ENCODE measurements at places on chromosomes 2 and 18. TPM values are rescaled to one million over a fixed set of nuclear protein-coding genes. Genes with fewer than 3 reads are reported as not detected.

IL36G gene
- not detected for total RNA-seq

- H3K27ac ChIP-seq: no peak overlapping the region
- DNase-seq: no peak
- H3K4me3 ChIP-seq: no peak overlapping the region
- no peaks in the 10 kb centered on the region for H3K27me3 ChIP-seq
- no peaks in the 10 kb centered on the region for H3K36me3 ChIP-seq
Measured at GRCh38 chr2:118431165-118431517, 342.9 kb downstream of the INSIG2 start.

CCDC74B gene
- 5.4 TPM for total RNA-seq

DNA sequence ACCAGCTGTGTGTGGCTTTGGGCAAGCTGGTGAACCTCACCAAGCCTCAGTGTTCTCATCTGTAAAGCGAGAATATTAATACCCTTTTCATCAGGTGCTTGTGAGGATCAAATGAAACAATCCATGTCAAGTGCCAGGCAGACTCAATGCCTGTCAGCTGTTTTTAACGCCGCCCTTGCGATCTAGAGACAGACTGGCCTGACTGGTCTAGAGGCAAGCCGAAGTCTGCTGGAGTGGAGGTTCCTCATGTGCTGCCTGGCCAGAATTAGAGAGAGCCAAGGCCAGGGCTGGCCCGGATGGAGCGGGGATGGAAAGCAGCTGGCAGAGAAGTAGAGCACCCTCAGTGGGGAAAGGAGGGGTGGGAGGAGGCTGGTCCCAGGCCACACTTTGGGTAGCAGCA lies 74.5 kb upstream of the B3GNT7 start:
- no peaks in the 10 kb centered on the region for H3K4me1 ChIP-seq
- H3K4me3 ChIP-seq: no peak overlapping the region
- no peak for DNase-seq
- peaks cover 19% of the 10 kb centered on the region for H3K36me3 ChIP-seq
- no peaks in the 10 kb centered on the region for H3K27me3 ChIP-seq

DCC gene
- total RNA-seq: not detected

DNA sequence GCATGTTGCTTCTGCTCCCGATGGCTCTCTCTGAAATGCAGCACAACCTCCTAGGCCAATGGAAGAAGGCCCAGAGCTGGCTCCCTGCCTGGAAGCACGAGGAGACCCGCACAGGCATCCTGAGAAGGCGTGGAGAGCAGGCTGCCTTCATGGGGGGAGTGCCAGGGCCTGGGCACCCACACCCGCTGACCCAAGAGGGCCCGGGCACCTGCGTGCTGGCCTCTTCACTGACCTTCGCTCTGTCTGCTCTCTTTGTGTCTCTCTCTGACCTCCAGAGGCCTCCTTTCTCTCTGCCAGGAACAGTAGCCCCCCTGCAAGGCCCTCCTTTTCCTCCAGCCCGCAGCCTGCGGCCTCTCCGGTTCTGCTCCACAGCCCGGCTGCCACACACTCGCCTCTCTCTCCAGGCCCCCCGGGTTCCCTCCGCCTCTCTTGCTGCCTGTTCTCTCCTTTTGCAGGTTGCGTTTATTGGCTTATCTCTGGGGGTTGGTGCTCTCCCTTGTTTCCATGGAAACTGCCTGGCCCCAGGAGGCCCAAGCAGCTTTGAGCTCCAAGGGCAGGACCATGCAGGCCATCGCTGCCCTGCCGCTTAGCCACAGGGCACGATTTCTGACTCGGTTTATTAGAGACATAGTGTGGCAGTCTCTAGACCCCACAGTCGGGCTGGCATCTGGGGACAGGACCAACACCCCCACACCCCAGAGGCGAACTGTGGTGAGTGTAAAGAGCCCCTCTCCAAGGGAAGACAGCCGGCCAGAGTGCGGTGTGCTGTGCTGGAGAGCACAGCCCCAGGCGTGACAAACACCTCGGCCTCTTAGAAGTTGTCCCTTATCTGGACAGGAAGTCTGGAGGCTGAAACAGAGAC lies 1.7 kb downstream of the MZT2B start:
- no peaks in the 10 kb centered on the region for H3K27me3 ChIP-seq
- peak; percentile 47 for DNase-seq
- no peaks in the 10 kb centered on the region for H3K36me3 ChIP-seq
- peak overlapping the region; percentile 74 for H3K4me3 ChIP-seq
- no peak overlapping the region for H3K27ac ChIP-seq
- H3K4me1 ChIP-seq: peaks cover 6% of the 10 kb centered on the region

FAM168B gene
- 100 TPM for total RNA-seq

DNA sequence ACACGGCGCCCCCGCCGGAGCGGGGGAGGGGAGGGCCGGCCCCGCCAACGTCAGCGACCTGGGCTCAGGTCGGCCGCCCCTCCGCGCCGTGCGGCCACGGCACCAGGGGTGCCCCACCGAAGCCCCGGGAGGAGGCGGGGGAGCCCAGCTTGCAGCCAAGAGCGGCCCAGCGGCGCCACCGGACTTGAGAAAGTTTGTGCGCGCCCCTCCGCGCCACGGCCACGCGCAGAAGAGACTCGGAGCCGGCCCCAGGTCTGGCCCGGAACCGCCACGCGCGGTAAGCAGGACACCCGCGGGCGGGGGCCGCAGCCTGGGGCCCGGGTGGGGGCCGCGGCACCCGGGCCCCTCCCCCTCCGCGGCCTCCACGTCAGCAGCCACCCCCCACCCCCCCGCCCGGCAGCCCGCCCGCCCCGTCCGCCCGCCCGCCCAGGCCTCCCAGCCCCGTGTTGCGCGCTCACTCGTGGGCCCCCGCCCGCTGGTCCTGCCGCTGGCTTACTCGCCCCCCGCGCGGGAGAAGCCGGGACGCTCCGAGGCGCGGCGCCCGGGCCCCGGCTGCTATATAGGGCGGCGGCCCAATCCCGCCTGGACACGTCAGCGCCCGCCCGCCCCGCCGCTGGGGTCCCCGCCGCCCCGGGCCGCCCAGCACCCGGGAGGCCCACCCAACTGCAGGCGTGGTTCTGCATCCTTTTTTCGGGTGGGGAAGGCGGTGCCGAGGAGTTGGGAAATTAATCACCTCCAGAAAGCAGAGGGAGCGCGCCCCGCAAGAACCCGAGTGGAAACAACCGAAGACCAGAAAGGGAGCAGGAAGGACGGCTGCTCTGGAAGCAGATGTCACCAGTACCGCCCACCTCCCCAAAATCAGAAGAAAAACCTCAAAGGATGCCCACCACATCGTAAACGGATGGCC lies 42.9 kb downstream of the HDLBP start:
- peak overlapping the region; percentile 68 for H3K27ac ChIP-seq
- peak overlapping the region; percentile 86 for H3K4me3 ChIP-seq
- peak; percentile 96 for DNase-seq

DNA sequence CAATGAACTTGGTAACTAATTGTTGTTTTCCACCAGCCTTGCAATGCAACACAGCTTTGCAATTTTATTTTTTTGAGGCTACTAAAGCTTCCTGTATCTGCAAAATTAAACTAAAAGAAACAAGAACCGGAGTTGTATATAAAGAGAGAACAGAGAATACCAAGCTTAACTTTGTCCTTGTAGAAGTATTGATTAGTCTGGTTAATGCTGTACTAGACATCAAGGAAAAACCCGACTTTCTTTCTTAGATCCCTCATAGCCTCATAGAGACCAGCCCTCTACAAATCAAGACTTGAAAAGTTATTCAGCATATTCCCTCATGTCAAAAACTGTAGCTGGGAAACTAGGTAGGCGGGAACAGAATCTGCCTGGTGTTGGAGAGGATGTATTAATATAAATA lies 1.7 kb upstream of the ASAP2 start:
- H3K27ac ChIP-seq: no peak overlapping the region
- no peaks in the 10 kb centered on the region for H3K27me3 ChIP-seq
- no peak overlapping the region for H3K4me3 ChIP-seq
- peaks cover 41% of the 10 kb centered on the region for H3K4me1 ChIP-seq
- peaks cover 3% of the 10 kb centered on the region for H3K36me3 ChIP-seq

GRCh38 chr2:206202446-206202845 lies 42.8 kb downstream of the EEF1B2 start:
- no peaks in the 10 kb centered on the region for H3K36me3 ChIP-seq
- H3K27me3 ChIP-seq: no peaks in the 10 kb centered on the region
- no peak for DNase-seq
- no peak overlapping the region for H3K4me3 ChIP-seq

GRCh38 chr2:74436848-74437695 lies 4.7 kb downstream of the RTKN start:
- H3K27ac ChIP-seq: no peak overlapping the region
- H3K4me1 ChIP-seq: peaks cover 13% of the 10 kb centered on the region
- peak; percentile 71 for DNase-seq
- peaks cover 11% of the 10 kb centered on the region for H3K27me3 ChIP-seq
- H3K36me3 ChIP-seq: no peaks in the 10 kb centered on the region
- H3K4me3 ChIP-seq: no peak overlapping the region

GRCh38 chr2:175468431-175469098 lies 287.1 kb upstream of the ATP5MC3 start:
- no peak overlapping the region for H3K27ac ChIP-seq
- no peak for DNase-seq
- H3K36me3 ChIP-seq: no peaks in the 10 kb centered on the region
- H3K4me3 ChIP-seq: no peak overlapping the region

DNA sequence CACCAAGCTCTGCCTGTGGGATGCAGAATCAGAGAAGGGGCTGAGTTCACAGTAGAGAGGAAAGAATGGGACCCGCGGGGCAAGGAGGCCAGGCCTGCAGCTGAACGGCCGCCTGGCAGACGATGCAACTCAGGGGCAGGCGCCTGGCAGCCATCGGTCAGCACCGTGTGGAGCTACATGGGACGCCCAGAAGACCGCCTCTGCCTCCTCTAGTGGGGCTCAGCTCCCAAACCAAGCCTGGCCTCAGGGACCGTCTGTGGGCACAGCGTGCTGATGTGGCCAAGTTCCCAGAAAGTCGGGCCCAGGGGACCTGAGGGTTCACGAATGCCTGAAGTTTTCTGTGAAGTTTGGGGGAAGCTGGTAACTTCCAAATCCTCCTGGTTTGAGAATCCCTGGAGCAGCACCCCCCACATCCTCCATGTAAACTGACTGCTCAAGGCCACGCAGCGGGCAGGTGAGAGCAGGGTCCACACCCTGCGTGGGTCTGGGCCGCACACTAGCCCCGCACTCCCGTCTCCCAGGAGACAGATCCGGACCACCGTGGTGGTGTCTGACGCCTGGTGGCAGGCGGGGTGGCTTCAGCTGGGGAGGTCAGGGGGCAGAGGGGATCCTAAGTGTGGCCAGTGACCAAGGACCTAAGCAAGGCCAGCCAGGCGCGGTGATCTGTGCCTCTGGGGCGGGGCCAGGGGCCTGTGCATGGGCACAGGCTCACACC lies 14.6 kb downstream of the SNORC start:
- peak; percentile 89 for DNase-seq
- H3K4me1 ChIP-seq: no peaks in the 10 kb centered on the region
- no peak overlapping the region for H3K27ac ChIP-seq
- no peaks in the 10 kb centered on the region for H3K27me3 ChIP-seq
- no peak overlapping the region for H3K4me3 ChIP-seq

DNAJB2 gene
- total RNA-seq: 33.3 TPM

CLEC4F gene
- not detected for total RNA-seq

DNA sequence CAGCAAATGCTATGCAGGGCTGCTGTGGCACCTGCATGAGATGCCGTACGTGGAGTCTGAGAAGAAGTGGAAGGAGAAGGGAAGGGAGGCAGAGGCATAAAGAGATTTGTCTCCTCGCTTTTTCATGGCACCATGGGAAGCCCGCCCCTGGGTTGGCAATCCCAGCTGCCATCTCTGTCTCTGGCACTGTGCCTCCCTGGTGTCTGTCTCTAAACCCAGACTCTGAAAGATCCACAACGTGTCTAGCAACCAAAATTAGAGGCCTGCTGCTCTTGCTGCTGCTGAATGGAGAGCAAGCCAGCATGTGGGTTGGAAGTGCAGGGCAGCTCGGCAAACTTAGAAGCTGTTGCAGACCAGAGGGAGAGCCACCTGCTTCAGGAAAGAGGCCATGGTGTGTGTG lies 53.1 kb downstream of the INO80C start:
- no peaks in the 10 kb centered on the region for H3K36me3 ChIP-seq
- no peaks in the 10 kb centered on the region for H3K27me3 ChIP-seq
- peaks cover 8% of the 10 kb centered on the region for H3K4me1 ChIP-seq
- no peak overlapping the region for H3K4me3 ChIP-seq
- no peak overlapping the region for H3K27ac ChIP-seq
- no peak for DNase-seq

- H3K36me3 ChIP-seq: no peaks in the 10 kb centered on the region
- no peaks in the 10 kb centered on the region for H3K4me1 ChIP-seq
- H3K27me3 ChIP-seq: no peaks in the 10 kb centered on the region
- no peak overlapping the region for H3K27ac ChIP-seq
- no peak overlapping the region for H3K4me3 ChIP-seq
Measured at GRCh38 chr2:219912491-219912921, 285.1 kb downstream of the SLC4A3 start.

SPATA3 gene
- not detected for total RNA-seq

CRYGC gene
- total RNA-seq: not detected

RFTN2 gene
- total RNA-seq: 14.5 TPM

GRCh38 chr2:71550801-71551630 lies 97.7 kb downstream of the DYSF start:
- no peaks in the 10 kb centered on the region for H3K4me1 ChIP-seq
- no peak overlapping the region for H3K27ac ChIP-seq
- no peaks in the 10 kb centered on the region for H3K36me3 ChIP-seq
- no peak overlapping the region for H3K4me3 ChIP-seq
- peaks cover 22% of the 10 kb centered on the region for H3K27me3 ChIP-seq
- peak; percentile 66 for DNase-seq

CYP27A1 gene
- total RNA-seq: 25.0 TPM

XIRP2 gene
- not detected for total RNA-seq

GRCh38 chr2:20917719-20918572 lies 95.0 kb upstream of the LDAH start:
- no peaks in the 10 kb centered on the region for H3K36me3 ChIP-seq
- H3K27ac ChIP-seq: peak overlapping the region; percentile 69
- H3K4me3 ChIP-seq: peak overlapping the region; percentile 20
- H3K27me3 ChIP-seq: no peaks in the 10 kb centered on the region
- DNase-seq: peak; percentile 83

GRCh38 chr2:160517731-160518130 lies 24.1 kb upstream of the RBMS1 start:
- no peak overlapping the region for H3K4me3 ChIP-seq
- DNase-seq: no peak
- no peaks in the 10 kb centered on the region for H3K36me3 ChIP-seq
- H3K27ac ChIP-seq: no peak overlapping the region
- peaks cover 15% of the 10 kb centered on the region for H3K4me1 ChIP-seq
